ENCODE measurements at places on chromosomes 11 and 22.

- DNase-seq: no peak
Measured at GRCh38 chr11:107282195-107282594, 175.4 kb downstream of the CWF19L2 start.

DNA sequence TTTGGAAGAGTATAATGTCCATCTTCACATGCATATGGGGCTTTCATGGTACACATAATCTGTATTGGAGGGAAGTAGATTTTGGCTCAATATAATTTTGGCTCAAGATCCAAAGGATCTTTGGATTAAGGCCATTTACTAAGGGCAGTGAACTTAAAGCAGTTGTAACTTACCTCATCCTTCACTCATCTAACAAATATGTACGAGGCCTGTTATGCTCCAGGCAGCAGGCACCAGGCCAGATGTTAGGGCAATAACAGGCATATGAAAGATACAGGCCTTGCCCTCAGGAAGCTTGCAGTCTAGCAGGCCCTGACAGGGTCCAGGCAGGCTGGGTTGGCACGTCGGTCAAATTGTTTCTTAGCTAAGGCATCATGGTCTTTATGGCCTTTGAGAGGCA, 44.6 kb downstream of the LIF start:
- DNase-seq: no peak

DNA sequence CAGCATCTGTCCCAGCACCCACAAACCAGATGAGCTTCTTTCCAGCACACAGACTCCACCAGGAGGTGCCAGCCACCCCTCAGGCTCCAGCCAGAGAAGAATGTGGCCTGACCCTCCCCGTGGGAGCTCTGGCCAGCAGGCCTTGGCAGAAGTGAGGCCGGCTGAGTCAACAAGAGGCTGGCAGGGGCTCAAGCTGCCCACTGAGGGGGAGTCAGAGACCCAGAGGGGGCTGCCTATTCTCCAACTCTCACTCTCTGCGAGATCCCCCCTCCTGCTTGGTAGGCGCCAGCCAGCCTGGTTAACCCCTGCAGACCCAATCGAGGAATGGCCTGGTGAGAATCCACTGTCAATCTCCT, 10.6 kb upstream of the CDC42EP1 start:
- no peak for DNase-seq

DNA sequence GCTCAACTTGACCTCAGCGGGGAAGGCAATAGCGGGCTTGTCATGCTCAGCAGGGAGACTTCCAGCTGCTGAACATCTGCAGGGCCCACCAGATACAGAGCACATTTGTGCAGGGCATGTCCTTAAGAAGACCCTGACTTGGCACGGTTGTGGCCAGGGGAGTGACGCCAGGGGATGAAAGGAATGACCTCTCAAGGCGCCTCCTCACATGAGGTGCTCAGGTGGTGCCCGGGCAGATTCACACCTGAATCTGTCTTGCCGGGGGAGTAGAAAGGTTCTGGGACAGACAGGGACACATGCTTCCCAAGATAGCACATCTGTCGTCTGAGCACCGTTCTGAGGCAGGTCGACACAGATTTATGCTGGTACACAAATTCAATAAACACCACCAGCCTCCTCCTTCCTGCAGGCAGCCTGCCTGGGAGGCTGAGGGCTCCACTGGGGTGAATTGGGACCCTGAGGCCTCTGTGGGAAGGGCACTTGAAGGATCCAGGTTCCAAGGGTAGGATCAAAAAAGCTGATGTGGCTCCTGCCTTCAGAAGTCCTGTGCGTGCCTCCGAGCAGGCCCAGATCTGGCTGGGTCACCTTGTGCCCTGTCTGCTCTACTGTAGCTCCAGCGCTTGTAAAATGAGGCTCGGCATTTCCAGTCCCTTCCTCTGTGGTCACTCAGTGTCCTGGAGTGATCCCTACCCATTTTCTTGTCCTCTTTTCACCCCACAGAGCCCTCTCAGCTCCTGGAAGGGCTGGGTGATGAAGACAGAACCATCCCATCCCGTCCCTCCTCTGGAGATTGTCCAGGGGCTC, 49.6 kb upstream of the NECTIN1 start:
- no peak for DNase-seq

DNA sequence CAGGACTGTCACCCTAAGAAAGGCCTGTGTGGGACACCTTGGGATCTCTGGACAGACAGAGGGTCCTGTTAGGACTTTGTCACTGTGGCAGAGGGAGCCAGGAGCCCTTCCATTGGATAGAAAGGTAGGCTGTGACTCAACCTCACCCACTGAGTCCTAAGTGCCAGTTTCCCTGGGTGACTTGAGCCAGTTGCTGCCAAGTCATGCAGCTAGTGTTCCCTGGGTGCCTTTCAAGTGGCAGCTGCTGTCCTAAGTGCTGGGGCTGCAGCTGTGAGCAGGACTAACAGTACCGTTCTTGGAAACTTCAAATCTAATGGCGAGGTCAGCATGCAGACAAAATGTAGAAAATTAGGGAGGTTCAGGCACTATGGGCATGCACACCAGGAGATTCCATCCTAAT, 393.7 kb downstream of the TMEM135 start:
- no peak for DNase-seq

DNA sequence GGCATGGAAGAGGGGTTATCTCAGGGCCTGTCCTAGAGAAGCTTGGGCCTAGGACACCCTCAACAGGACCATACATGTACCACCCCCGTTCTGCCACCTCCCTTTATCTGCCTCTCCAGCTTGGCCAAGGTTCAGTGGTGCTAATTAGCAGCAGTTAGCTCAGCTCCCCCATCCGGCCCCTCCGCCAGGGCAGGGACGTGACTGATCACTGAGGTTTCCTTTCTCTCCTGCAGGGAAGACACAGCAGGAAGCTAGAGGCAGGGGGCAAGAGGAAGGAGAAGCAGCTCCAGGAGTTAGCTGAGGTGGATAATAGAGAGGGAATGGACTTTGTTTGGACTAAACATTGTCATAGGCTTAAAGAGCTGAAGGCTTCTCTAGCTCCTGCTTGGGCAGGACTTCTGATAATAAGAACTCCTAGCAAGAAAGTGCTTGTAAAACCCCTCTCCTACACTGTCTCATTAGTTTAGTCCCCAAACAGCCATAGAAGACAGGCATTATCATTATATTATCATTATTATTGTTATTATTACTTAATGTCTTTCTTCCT, 53.8 kb downstream of the BUD13 start:
- no peak for DNase-seq

- DNase-seq: no peak
Measured at GRCh38 chr11:129768356-129768755, 47.3 kb upstream of the TMEM45B start.

DNA sequence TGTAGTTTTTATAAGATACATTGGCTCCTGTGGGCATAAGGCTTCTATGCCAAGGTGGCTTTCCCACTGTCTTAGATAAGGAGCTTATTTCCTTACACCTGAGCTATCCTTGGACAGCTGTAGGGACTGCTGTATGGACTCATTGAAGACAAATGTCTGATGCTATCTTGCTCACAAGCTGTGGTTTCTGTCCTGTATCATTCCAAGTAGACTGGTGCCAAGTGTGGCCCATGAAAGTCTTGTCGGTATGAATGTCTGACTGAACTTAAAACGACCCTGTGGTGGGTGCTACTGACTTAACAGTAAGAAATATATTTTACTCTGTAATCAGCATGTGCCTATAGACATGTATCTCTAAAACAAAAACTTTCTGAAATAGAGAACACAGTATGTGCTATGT, 45.0 kb downstream of the LARGE2 start:
- no peak for DNase-seq

DNA sequence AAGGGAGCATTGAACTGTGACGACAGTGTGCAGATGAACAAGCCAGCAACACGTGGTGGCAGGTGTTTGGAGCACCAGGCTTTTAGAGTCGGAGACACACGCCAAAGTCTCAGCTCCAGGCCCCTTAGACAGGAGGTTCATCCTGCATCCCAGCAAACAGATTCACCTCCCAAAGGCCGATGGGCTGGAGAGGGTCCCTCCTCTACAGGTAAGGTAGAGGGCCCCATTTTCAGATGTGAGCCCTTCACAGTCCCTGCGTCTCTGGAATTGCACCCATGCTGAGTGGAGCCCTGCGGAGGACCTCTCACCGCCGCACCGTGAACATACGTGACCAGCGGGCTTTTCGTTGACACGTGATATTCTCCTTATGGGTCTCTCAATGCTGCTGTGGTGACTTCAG, 109.0 kb upstream of the B3GAT1 start:
- no peak for DNase-seq

DNA sequence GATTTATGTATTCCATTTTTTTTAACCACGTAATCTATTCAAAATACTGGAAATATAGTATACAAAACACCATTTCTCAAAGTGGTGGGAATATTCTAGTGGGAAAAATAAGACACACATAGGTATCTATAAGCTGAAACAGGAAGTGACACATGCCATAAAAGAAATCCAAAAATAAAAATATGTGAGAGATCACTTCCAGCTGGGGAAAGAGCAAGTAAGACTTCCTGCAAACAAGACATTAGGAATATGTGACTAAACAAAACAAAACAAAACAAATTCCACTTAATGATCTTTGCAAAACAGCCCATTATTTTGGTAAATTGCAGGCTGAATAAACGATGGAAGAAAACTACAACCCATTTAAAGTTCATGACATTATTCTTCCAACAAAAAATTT, 107.3 kb upstream of the CEP126 start:
- no peak for DNase-seq

DNA sequence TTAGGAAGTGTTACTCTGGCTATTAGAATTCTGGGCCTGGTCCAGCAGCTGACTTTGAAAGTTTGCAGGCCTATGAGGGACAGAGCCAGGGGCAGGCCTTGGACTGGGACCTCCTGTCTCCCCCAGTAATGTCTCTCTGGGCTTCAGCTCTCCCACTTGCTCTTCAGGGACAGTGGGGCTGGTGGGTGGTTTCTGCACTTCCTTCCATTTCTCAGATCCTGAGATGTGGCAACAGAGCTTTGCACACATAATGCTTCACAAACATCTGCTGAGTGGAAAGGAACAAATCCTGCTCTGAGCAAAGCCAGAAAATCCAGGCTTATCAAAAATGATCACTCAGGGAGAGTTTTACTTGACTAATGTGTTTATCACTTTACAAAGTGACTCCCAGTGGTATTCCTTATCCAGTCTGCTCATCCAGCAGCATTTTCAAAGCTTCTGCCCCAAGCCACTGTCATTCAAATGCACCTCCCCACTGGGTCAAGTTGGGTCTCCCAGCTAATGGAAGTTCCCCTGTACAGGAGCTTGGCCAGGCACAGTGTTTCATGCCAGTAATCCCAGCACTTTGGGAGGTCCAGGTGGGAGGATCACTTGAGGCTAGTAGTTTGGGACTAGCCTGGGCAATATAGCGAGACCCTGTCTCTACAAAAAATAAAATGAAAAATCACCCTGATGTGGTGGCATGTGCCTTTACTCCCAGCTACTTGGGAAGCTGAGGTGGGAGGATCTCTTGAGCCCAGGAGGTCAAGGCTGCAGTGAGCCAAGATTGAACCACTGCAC, 13.5 kb upstream of the OSBP2 start:
- DNase-seq: no peak

GRCh38 chr11:32100495-32100894, 9.6 kb downstream of the RCN1 start:
- DNase-seq: no peak

DNA sequence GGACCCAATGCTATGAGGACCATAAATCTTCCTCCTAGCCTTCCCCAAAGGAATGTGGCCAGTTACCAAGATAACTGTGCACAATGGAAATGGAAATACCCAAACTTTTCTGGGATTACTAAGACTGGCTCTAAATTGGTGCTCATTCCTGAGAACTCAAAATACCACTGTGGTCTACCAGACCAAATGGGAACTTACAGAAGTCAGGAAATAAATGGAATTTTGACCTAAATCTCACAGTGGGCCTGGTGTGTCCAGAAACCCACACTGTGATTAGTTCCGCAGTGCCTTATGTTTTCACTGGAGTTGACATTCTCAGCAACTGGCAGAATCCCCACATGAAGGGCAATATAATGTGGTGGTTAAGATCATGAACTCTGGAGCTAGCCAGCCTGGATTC, 99.4 kb upstream of the ZC3H12C start:
- DNase-seq: no peak

Measured in stimulated activated CD4-positive, alpha-beta T cell treated with anti-CD3 and anti-CD28 coated beads, Interleukin-4, amount 100 ng/mL, for 24 hours (primary cell).